Cerebellar cortex (tissue), 1 donor: ENCODE measurements at places on chromosomes 1 and 21.

- no peak for DNase-seq
These were observed 33.5 kb downstream of the HTR6 start for GRCh38 chr1:19698181-19698580.

DNA sequence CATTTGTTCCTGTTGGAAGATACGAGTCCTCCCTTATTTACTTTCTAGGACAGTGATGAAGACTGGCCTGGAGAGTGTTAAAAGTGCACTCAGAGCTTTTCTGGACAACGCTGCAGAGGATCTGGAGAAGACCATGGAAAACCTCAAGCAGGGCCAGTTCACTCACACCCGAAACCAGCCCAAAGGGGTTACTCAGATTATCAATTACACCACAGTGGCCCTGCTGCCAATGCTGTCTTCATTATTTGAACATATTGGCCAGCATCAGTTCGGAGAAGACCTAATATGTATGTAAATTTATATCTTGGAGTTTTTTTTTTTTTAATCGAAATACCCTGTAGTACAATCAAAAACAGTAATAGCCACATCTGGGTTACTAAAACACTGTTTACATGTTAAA is 190.5 kb downstream of the ZP4 start:
- no peak for DNase-seq

DNA sequence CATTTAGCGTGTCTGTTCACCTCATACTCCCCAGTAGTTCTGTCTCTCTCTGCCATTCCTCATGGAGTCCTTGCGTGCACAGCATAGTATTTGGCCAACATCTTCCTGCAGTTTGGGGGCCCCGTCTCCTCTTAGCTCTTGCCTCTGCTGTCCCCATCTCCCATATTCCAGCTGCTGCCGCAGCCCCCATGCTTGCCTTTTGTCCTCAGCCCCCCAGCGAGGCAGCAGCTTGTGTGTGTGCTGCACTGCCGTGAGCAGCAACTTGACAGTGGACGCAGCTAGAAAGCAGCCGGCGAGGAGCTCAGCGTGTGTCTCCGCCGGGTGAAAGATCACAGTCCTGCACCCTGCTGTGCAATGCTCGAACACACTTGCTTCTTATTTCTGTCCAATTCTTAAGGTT is 164.2 kb upstream of the COL6A1 start:
- no peak for DNase-seq

- DNase-seq, result no peak
These were observed 7.3 kb upstream of the LDLRAP1 start for GRCh38 chr1:25536124-25536523.

GRCh38 chr1:53639251-53639763 is 99.7 kb downstream of the GLIS1 start:
- no peak for DNase-seq

DNA sequence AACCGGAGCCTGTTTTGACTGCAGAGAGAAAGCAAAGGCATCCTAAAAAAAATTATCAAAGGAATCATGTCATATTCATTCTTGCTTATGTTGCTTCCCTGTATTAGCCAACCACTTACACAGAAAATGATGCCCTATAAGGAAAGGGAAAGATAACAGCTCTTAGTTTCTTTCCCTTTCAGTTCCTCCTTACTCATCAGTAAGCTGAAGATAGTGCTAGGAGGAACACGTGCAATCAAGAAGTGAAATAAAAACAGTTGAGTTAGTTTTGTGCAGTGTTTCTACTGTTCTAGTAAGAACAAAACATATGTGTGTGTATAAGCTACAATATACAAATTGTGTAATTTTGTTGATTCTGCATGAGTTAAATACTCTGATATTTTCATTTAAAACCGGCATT is 45.3 kb upstream of the MTF2 start:
- DNase-seq, result no peak

- no peak for DNase-seq
These were observed 38.0 kb upstream of the PPP2R5A start for GRCh38 chr1:212247179-212247721.

- DNase-seq, result no peak
These were observed 50.9 kb downstream of the ITPKB start for GRCh38 chr1:226688056-226688748.

GRCh38 chr1:30063621-30064280 is 659.6 kb downstream of the MATN1 start:
- DNase-seq, result no peak
